ENCODE measurements at places on chromosomes 5 and 9. TPM values are rescaled to one million over a fixed set of nuclear protein-coding genes. Genes with fewer than 3 reads are reported as not detected.

GRCh38 chr9:37938121-37938891 is 34.4 kb upstream of the SLC25A51 start:
- H3K36me3 ChIP-seq: peaks cover 31% of the 10 kb centered on the region
- H3K4me1 ChIP-seq: peaks cover 62% of the 10 kb centered on the region
- H3K4me3 ChIP-seq: no peak overlapping the region

- peak; percentile 30 for DNase-seq
- H3K4me3 ChIP-seq: no peak overlapping the region
- H3K27ac ChIP-seq: no peak overlapping the region
- H3K27me3 ChIP-seq: no peaks in the 10 kb centered on the region
These were observed 123.0 kb downstream of the GALNT10 start for GRCh38 chr5:154313360-154314017.

- H3K36me3 ChIP-seq: no peaks in the 10 kb centered on the region
- H3K27ac ChIP-seq: no peak overlapping the region
- H3K4me1 ChIP-seq: no peaks in the 10 kb centered on the region
- no peak overlapping the region for H3K4me3 ChIP-seq
These were observed 16.4 kb upstream of the FST start for GRCh38 chr5:53463909-53464621.

DNA sequence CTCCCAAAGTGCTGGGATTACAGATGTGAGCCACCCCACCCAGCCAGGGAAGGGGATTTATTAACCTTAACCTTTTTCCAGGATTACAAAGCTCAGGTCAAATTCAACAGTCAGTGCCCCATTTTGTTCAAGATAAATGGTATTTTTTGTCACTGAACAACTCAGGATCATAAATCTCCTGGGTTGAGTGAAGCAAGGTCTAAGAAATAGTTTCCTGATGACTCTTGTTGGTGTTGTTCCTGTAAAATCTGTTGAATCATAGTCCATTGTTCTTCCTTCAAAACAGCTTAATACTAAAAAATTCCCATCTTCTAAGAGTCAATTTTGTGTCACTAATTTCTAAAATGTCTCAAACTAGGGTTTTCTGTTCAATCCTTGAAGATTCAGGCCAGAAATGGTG is 33.9 kb upstream of the JMY start:
- H3K4me1 ChIP-seq: peaks cover 16% of the 10 kb centered on the region
- H3K27ac ChIP-seq: peak overlapping the region; percentile 47

- DNase-seq: no peak
- no peak overlapping the region for H3K27ac ChIP-seq
- no peaks in the 10 kb centered on the region for H3K36me3 ChIP-seq
- H3K4me1 ChIP-seq: no peaks in the 10 kb centered on the region
- H3K27me3 ChIP-seq: no peaks in the 10 kb centered on the region
- no peak overlapping the region for H3K4me3 ChIP-seq
These were observed 212.4 kb upstream of the DMAC1 start for GRCh38 chr9:8011974-8012373.

GRCh38 chr9:123058834-123059233 is 25.4 kb downstream of the GPR21 start:
- no peak overlapping the region for H3K4me3 ChIP-seq
- H3K27me3 ChIP-seq: no peaks in the 10 kb centered on the region
- 0 out of 2 replicates have a peak, but pooled peaks cover 2% of the 10 kb centered on the region for H3K36me3 ChIP-seq
- H3K27ac ChIP-seq: no peak overlapping the region
- peak; percentile 25 for DNase-seq

DNA sequence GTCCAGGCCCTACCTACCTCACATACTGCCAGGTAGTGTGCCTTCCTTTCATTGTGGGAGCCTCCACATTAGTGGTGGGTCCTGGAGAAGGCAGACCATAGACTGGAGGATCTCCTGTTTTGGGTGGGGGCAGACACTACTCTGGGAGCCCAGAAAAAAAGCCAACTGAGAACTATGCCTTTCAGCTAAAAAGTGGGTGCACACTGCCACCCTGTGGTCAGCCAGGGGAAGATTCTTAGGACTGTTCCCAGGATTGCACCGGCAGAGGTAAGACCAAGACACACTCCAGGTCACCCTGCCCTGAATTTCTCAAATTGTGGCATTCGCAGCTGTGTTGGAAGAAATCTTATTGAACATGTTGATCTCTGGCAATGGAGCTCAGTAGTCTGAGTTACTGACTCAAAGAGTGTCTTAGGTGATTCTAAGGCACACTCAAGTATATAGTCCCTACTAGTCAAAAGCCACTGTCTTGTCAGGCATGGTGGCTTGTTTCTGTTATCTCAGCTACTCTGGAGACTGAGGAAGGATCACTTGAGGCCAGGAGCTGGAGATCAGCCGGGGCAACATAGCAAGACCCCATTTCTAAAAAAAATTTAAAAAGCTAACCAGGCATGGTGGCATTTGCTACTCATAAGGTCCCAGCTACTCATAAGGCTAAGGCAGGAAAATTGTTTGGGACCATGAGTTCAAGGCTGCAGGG is 3.6 kb downstream of the SIGMAR1 start:
- H3K27me3 ChIP-seq: peaks cover 7% of the 10 kb centered on the region
- H3K36me3 ChIP-seq: no peaks in the 10 kb centered on the region
- H3K27ac ChIP-seq: no peak overlapping the region
- H3K4me3 ChIP-seq: no peak overlapping the region

- no peaks in the 10 kb centered on the region for H3K36me3 ChIP-seq
- DNase-seq: no peak
- H3K27me3 ChIP-seq: no peaks in the 10 kb centered on the region
- no peak overlapping the region for H3K27ac ChIP-seq
These were observed 51.0 kb upstream of the PHF24 start for GRCh38 chr9:34907044-34907443.

- no peak overlapping the region for H3K4me3 ChIP-seq
- H3K27ac ChIP-seq: no peak overlapping the region
- H3K36me3 ChIP-seq: no peaks in the 10 kb centered on the region
- H3K27me3 ChIP-seq: no peaks in the 10 kb centered on the region
These were observed 976.4 kb upstream of the CDH9 start for GRCh38 chr5:28014779-28015178.

- H3K4me1 ChIP-seq: no peaks in the 10 kb centered on the region
- H3K4me3 ChIP-seq: no peak overlapping the region
- DNase-seq: no peak
- H3K27ac ChIP-seq: no peak overlapping the region
- no peaks in the 10 kb centered on the region for H3K36me3 ChIP-seq
These were observed 215.7 kb upstream of the ZNF608 start for GRCh38 chr5:124962111-124962510.

DNA sequence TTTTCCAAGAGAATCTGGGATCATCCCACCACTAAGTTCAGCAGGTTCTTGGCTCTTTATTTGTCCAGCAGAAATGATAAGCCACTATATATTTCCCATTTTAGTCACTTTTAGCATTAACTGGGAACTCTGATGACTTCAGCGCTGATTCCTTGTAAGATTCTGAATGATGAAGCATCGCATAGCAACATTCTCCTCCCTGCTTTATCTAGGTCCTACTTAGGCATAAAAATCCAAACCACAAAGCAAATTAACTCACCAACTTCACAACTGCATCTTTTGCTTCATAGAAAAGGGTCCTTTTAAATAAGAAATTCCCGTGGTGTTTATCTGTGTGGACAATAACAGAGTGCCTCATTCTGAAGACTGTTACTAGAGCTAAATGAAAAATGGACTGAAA is 203.9 kb downstream of the SAXO1 start:
- H3K27ac ChIP-seq: no peak overlapping the region
- H3K4me1 ChIP-seq: no peaks in the 10 kb centered on the region
- no peaks in the 10 kb centered on the region for H3K36me3 ChIP-seq

- H3K4me3 ChIP-seq: no peak overlapping the region
- no peak for DNase-seq
- peaks cover 8% of the 10 kb centered on the region for H3K4me1 ChIP-seq
- H3K27ac ChIP-seq: no peak overlapping the region
- H3K36me3 ChIP-seq: no peaks in the 10 kb centered on the region
- H3K27me3 ChIP-seq: no peaks in the 10 kb centered on the region
These were observed 268.3 kb downstream of the PJA2 start for GRCh38 chr5:109141222-109142200.

- no peaks in the 10 kb centered on the region for H3K27me3 ChIP-seq
- no peak overlapping the region for H3K27ac ChIP-seq
- H3K4me3 ChIP-seq: no peak overlapping the region
- H3K36me3 ChIP-seq: no peaks in the 10 kb centered on the region
- H3K4me1 ChIP-seq: peaks cover 14% of the 10 kb centered on the region
- no peak for DNase-seq
These were observed 162.3 kb downstream of the DRD1 start for GRCh38 chr5:175281714-175282113.

- no peaks in the 10 kb centered on the region for H3K27me3 ChIP-seq
- no peak overlapping the region for H3K4me3 ChIP-seq
- H3K27ac ChIP-seq: no peak overlapping the region
- no peak for DNase-seq
- H3K4me1 ChIP-seq: no peaks in the 10 kb centered on the region
These were observed 110.0 kb downstream of the ENC1 start for GRCh38 chr5:74530326-74531050.

GRCh38 chr5:156037151-156037909 is 289.6 kb upstream of the SGCD start:
- no peaks in the 10 kb centered on the region for H3K36me3 ChIP-seq
- no peak overlapping the region for H3K27ac ChIP-seq
- H3K4me3 ChIP-seq: no peak overlapping the region
- DNase-seq: no peak
- no peaks in the 10 kb centered on the region for H3K4me1 ChIP-seq

DNA sequence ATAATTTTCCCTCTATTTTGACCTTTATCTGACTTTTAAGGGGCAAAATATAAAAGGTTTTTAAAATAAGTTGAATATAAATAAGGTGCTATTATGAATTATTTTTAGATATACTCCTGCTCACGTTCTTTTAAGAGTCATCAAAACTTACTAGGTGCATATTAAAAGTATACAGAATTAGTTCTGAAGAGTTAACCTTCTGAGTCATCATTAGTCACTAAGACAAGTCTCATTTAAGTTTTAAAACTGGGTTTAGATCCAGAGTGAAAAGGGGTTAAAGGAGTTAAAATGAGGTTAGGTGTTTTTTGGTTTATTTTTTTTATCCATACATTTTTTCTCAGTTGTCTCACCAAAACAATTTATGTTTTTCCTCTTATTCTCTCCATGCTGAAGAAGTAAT is 41.7 kb downstream of the SMIM15 start:
- H3K27me3 ChIP-seq: no peaks in the 10 kb centered on the region
- H3K4me1 ChIP-seq: no peaks in the 10 kb centered on the region
- H3K36me3 ChIP-seq: no peaks in the 10 kb centered on the region
- no peak for DNase-seq
- no peak overlapping the region for H3K4me3 ChIP-seq

GRCh38 chr5:116032094-116032517 is at the start of gene ARL14EPL:
Gene ARL14EPL, plus strand, starts transcription at chr5:116032472. Its CDS starts 18,994 bp downstream, at chr5:116051466.
- H3K36me3 ChIP-seq: no peaks in the 10 kb centered on the region
- peak; percentile 93 for DNase-seq
- peak within 1 kb of the TSS; percentile 73 for H3K27ac ChIP-seq
- peaks cover 20% of the 10 kb centered on the region for H3K4me1 ChIP-seq
- no peaks in the 10 kb centered on the region for H3K27me3 ChIP-seq
- H3K4me3 ChIP-seq: no peak within 1 kb of the TSS

DNA sequence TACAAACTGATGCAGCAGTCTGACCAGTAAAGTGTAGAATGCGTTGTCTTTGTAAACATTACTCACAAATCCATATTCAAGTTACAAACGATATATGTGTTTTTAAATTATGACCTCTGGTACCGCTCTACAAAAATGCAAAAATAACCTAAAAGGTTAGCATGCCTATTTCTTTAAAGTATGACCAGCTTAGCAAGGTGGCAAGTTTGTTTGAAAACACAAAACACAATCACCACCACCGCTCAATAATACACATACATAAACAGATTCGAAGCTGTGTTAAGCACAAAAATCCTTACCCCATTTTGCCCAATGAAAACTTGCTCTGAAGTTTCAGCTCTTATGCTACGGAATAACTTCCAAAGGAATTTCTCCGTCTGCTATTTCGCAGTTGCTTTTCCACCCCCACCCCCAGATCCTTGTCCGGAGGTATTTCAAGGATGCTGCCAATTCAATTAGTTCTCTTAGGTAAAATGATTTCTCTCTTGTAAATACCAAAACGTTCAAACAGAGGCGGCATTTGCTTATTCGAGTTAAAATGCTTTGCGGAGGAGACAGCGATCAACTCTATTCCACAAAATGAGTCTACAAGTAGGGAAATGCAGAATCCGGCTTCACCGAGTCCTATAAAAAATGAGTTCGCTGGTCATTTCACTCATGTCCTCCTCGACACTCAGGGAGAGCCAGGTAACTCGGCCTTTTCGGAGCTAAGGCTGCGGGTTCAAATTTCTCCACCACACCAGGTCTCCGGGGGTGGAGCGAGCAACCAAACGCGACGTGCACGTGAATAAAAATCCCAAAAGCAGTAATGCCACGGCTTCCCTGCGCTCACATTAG is 1.2 kb downstream of the HOMER1 start:
- H3K4me1 ChIP-seq: peaks cover 7% of the 10 kb centered on the region
- DNase-seq: no peak
- peak overlapping the region; percentile 83 for H3K4me3 ChIP-seq
- H3K27me3 ChIP-seq: no peaks in the 10 kb centered on the region

- DNase-seq: no peak
- H3K27me3 ChIP-seq: no peaks in the 10 kb centered on the region
- no peak overlapping the region for H3K4me3 ChIP-seq
- no peaks in the 10 kb centered on the region for H3K36me3 ChIP-seq
- H3K4me1 ChIP-seq: no peaks in the 10 kb centered on the region
- H3K27ac ChIP-seq: no peak overlapping the region
These were observed 16.8 kb downstream of the SLC46A2 start for GRCh38 chr9:112873773-112874405.

DNA sequence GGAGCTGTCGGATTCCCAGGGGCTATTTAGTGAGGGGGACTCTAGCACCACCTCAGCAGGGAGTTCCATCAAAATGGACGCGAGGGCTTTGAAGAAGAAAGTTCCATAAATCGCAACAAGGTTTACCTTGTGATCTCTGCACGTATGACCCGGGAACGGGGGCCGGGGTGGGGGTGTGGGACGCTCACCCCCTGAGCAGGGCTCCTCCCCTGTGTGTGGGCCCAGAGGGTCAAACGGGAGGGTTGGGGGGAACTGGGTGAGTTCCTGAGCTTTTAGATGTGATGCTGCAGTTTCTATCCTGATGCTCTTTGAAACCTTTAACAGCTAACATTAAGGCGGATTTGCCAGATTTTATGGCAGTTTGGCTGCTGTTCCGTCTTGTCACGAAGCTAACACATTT is 18.9 kb upstream of the LRRC14B start:
- DNase-seq: no peak
- H3K4me1 ChIP-seq: peaks cover 24% of the 10 kb centered on the region
- no peak overlapping the region for H3K27ac ChIP-seq
- no peak overlapping the region for H3K4me3 ChIP-seq

- H3K27ac ChIP-seq: no peak overlapping the region
- no peaks in the 10 kb centered on the region for H3K4me1 ChIP-seq
- no peak for DNase-seq
- H3K4me3 ChIP-seq: no peak overlapping the region
- no peaks in the 10 kb centered on the region for H3K27me3 ChIP-seq
- peaks cover 9% of the 10 kb centered on the region for H3K36me3 ChIP-seq
These were observed 28.2 kb downstream of the MEF2C start for GRCh38 chr5:88854769-88855168.

Gene OR2Y1
- not detected for total RNA-seq

Gene ADGRD2
- not detected for total RNA-seq

Gene PCDHGA1
- 2.2 TPM for total RNA-seq

Gene EFNA5
- 0.22 TPM for total RNA-seq

Gene LAMC3
- total RNA-seq: not detected

Gene PCDHA3
- 0.05 TPM for total RNA-seq

Gene G3BP1
- 259 TPM for total RNA-seq
